ENCODE measurements at places on chromosomes 6 and 20.
A peak's percentile ranks its signal among the peaks of the same experiment; 100 is the strongest.

GRCh38 chr6:82246802-82247504 is 591 bp downstream of the IBTK start:
- DNase-seq = peak; percentile 69

DNA sequence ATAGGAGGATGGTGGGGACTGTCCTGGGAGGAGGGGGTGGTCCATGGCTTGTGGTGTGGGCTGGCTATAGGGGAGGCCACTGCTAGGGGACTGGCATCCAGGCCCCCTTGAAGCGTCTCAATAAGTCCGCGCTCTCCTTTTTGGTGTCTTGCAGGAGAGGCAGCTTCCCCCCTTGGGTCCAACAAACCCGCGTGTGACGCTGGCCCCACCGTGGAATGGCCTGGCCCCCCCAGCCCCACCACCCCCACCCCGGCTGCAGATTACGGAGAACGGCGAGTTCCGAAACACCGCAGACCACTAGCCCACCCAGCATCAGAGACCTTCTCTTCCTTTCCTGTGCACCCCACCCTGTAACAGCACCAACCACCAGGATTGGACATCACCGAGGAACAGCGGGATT is 2.8 kb upstream of the ZBTB9 start:
- DNase-seq = no peak

DNA sequence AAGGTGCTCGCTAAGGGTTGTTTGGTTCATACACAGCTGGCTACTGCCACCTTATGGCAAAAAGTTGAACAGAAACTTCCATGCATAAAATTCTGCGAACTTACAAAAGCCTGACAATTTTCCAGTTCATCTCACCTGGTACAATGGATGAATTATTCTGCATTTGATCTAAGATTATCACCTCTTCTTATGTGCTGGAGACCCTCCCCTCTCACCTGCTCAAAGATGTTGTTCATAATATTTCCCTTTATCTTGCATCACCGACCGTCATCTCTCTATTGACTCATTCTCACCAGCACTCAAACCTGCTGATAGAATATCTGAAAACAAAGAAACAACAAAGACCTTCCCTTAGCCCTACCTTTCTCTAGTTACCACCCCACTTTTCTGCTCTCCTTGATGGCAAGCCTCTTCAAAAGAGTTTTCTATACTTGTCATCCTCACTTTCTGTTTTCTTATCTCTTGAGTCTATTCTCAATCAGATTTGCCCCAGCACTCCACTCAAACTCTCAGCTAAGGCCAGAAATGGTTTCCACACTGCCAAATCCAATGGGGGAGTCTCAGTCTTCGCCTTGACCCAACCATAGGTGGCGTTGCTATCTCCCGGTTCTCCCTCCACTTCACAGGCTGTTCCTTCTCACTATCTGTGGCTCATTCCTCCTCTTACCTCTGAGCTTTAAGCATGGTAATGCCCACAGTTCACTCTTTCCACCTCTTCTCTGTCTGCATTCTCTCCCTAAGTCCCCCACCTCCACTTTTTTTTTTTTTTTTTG is 25.8 kb downstream of the SNRNP48 start:
- DNase-seq = peak; percentile 37

- DNase-seq = no peak
These were observed 36.3 kb downstream of the DYNLT1 start for GRCh38 chr6:158608221-158608620.

GRCh38 chr20:63942250-63942951 is 13.8 kb downstream of the UCKL1 start:
- DNase-seq = peak; percentile 6

GRCh38 chr6:152458648-152459644 is 178.2 kb downstream of the SYNE1 start:
- no peak for DNase-seq

DNA sequence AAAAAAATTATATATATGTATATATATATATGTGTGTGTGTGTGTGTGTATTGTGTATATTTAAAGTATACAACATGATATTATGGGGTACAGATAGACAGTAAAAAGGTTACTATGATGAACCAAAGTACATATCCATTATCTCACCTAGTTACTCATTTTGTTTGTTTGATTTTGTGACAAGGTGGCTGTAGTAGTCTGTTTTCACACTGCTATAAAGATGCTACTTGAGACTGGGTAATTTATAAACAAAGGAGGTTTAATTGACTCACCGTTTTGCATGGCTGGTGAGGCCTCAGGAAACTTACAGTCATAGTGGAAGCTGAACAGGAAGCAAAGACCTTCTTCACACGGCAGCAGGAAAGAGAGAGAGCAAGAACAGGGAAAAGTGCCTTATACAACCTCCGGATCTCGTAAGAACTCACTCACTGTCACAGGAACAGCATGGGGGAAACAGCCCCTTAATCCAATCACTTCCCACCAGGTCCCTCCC is 30.2 kb upstream of the DACT2 start:
- DNase-seq = no peak

DNA sequence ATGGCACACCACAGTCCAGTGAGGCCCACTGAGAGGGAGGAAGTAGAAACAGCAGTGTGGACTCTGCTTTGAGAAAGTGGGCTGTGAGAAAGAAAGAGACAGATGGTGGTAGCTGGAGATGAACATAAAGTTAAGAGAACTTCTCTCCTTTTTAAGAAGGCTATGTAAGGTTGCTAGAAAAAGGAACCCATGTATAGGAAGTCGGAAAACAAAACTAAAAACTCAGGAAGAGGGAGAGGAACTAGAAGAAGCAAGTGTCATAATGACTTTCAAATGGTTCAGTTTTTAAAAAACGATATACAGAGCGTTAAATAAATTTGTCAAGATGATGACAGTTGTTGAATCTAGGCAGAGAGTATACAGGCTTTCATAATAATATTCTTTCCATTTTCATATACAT is 25.4 kb upstream of the GMNN start:
- no peak for DNase-seq

DNA sequence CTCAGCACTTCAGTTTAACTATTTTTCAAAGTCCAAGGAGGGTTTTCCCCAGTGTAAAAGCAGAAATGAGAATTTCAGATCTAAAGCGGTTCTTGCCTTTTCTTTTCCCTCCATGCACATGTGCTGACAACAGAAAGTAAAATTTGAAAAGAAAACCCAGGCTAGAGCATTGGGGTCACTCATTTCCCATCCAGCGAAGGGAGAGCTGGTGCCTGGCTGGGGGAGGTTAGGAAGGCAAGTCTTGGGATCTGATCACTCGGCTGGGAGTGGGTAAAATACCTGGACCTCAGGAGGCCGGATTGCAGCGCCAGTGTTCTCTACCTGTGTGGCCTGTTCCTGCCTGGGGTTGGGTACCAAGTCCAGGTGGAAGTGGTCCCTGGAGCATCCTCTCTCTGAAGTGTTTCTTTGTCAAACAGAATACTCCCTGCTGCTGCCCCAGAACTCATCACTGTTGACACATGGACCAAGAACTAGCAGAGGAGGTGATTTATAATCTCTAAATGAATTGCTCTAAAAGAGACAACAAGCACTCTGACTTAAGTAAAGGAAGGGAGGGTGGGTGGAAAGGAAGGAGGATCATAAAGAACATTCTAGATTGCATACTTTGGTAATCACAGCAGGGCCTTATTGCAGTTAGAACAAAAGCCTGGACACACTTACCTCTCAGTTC is 136.0 kb downstream of the MTHFD1L start:
- DNase-seq = no peak

GRCh38 chr6:132919045-132919860 is 104.9 kb downstream of the RPS12 start:
- no peak for DNase-seq

DNA sequence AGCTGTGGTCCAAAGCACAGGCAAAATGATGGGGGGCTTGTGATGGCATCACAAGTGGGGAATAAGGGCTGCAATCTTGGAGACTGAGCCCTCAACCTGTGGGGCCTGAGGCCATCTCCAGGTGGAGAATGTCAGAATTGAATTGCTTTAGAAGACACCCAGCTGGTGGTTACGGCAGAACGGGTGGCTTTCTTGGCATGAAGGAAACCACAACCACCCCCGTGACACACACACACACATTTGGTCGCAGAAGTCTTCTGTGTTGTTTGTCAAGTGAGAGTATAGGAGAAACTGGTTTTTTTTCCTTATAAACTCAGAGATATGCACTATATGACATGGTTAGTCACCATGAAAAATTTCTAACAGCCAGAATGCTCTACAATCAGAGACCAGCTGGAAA is 139.5 kb upstream of the CDH4 start:
- DNase-seq = no peak

- DNase-seq = peak; percentile 54
These were observed 18.1 kb upstream of the CEBPB start for GRCh38 chr20:50172347-50173013.

GRCh38 chr20:43514648-43514999 is 7.1 kb downstream of the L3MBTL1 start:
- DNase-seq = no peak

- DNase-seq = no peak
These were observed 60.9 kb downstream of the FYN start for GRCh38 chr6:111812060-111813038.

DNA sequence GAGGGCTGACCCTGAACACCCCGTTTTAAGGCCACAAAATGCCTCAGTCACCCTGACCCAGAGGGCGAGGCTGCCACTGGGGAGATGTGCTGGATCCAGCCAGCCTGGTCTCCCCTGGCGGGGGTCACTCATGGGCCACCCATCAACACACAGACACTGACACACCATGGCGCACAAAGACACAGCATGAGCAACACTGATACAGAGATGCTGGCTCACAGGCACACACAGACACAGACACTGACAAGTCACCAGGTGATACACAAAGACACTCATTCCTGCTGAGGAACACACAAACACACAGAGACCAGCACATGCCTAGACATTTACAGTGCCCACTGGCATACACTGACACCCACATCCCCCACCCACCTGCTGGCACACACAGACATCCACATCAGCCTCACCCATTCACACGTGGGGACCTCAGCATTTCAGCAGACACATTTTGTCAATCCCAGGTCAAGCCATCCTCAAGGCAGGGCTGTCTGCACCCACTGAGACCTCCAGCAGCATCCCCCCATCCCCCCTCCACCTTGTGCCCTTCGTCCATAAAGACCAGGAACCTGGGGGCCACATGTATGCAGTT is 63.4 kb downstream of the MDGA1 start:
- no peak for DNase-seq

- DNase-seq = no peak
These were observed 39.8 kb upstream of the TGM3 start for GRCh38 chr20:2255926-2256531.

DNA sequence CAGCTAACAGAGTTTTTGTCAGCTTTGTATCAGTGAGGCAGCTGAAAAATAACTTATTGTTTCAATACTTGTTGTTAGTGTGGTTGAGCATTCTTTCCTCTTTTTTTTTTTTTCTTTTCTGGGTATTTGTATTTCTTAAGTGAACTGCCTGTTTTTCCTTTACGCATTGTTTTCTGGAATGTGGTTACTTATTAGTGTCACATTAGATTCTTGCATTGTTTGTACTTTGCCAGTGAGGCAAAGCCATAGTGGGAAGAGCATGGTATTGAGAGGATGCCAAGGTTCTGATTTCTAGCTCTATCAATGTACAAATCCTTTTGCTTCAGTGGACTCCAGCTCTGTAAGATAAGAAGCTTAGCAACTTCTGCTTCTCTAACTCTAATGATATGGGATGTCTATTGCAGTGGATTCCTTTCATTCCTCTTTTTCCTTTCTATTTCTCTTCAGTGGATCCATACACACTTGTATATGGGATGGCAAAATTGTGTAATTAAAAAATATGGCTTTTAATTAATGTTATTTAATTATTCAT is 3.9 kb downstream of the CDKAL1 start:
- no peak for DNase-seq

GRCh38 chr6:167409079-167409478 is 84.2 kb downstream of the TTLL2 start:
- DNase-seq = no peak

GRCh38 chr6:44041461-44042260 is 85.6 kb downstream of the MRPL14 start:
- no peak for DNase-seq

DNA sequence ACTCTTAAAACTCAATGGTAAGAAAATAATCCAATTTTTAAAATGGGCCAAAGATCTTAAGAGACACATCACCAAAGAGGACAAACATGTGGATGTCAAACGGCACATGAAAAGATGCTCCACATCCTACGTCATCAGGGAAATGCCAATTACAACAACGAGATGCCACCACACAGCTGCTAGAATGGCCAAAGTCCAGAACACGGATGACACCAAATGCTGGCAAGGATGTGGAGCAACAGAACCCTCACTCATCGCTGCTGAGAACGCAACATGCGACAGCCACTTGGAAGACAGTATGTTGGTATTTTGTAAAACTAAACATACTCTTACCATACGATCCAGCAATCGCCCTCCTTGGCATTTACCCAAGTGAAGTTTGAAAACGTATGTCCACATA is 132.8 kb upstream of the CDH4 start:
- DNase-seq = no peak

GRCh38 chr6:28725890-28726348 is 197.9 kb downstream of the TRIM27 start:
- DNase-seq = no peak

DNA sequence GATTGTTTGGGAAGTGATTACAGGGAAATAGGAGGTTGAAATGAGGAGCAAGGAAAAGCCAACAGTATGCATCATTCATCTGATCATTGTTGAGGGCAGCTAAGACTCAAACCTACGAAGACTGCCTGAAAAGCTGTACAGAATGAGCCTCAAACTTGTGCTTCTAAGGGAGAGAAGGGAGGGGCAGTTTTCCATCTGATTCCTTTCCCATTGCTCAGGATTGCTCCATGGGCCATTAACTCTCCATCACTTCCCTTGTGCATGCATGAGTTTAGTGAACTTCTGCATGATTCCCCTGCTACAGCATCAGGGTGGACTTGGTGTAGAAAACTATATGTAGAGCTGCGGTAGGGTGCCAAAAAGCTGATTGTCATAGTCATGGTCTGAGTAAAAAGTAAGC is 742.7 kb upstream of the SLC35B3 start:
- no peak for DNase-seq

DNA sequence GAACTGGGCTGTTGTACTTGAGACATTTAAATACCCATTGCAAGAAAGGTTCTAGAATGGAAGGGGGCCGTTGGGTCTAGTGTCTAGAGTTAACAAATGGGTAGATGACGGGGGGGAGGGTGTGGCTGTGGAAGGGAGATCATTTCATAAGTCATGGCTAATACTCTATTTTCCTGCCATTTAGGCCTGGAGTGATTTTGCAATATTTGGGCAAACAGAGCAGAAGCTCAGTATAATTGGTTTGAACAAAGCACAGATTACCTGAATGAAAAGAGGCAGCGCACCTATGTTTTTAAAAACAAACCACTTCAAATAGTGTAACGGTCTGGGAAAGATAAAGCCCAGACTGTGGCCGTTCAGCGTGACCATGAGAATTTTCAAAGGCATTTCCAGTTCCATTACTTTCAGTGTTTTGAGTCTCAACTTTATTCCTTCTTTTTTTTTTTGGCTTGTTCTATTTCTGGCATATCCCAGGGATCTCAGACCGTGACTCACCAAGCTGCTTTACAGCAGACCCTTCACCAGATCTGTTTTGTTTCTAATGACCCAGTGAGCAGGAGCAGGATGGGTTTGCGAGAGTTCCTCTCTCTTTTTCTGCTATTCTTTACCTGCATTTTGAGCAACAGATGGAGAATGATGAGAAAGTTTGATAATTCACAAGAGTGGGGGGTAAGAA is 73.7 kb downstream of the LYRM2 start:
- no peak for DNase-seq

GRCh38 chr6:44312901-44313788 is at the start of gene AARS2:
AARS2 (minus strand) TSS chr6:44313347; CDS start chr6:44313323, 24 bp downstream.
- DNase-seq = peak; percentile 72

- no peak for DNase-seq
These were observed 37.2 kb upstream of the MYLK2 start for GRCh38 chr20:31781945-31782344.

Data from NCI-H526 treated with DMSO at 0.1 percent for 48 hours (cell line).